ENCODE measurements at places on chromosomes 11 and 22. TPM values are rescaled to one million over a fixed set of nuclear protein-coding genes. Genes with fewer than 3 reads are reported as not detected.
A peak's percentile ranks its signal among the peaks of the same experiment; 100 is the strongest.

DNA sequence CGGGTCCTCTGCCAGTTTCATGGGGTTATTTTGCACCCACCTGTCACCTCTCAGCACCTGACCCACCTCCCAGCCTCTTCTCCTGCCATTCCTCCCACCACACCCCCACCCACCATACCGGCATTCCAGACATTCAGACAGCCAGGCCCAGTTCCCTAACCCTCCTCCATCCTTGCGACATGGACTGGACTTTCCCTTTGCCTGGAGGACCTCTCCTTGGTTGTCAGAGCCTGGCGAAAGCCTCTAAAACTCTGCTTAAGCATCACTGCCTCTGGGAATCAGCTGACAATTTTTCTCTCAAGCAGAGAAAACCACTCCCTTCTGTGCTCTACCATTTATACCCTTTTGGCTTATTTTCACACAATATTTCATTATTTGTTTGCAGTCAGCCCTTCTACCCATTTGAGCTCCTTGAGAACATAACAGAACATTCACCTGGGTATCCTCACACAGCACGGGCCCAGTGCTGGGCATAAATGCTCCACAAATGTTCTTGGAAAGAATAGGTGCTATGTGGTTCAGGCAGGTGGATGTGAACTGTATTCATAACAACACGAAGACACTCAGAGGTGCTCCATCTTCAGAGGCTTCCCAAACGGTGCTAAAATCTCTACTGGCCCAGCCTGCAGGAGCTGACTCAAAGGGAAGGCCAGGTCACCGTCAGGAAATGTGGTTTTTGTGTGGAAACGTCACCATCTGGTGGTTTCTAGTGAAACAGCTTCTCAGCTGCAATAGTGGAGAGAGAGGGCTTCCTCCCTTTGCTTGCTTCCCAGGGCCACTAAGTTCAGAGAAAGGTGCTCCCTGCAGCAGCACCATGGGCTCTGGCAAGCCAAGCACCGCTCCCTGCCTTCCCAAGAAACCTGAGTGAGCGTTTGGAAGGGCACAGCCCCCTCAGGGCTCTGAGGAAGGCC is 10.4 kb downstream of the SPATA19 start:
- no peaks in the 10 kb centered on the region for H3K36me3 ChIP-seq
- no peak overlapping the region for H3K4me3 ChIP-seq
- no peak overlapping the region for H3K27ac ChIP-seq
- DNase-seq: peak; percentile 67

GRCh38 chr11:78907636-78908035 is 333.0 kb upstream of the NARS2 start:
- H3K27ac ChIP-seq: no peak overlapping the region
- no peaks in the 10 kb centered on the region for H3K4me1 ChIP-seq
- H3K4me3 ChIP-seq: no peak overlapping the region
- peaks cover 7% of the 10 kb centered on the region for H3K36me3 ChIP-seq
- no peak for DNase-seq

DNA sequence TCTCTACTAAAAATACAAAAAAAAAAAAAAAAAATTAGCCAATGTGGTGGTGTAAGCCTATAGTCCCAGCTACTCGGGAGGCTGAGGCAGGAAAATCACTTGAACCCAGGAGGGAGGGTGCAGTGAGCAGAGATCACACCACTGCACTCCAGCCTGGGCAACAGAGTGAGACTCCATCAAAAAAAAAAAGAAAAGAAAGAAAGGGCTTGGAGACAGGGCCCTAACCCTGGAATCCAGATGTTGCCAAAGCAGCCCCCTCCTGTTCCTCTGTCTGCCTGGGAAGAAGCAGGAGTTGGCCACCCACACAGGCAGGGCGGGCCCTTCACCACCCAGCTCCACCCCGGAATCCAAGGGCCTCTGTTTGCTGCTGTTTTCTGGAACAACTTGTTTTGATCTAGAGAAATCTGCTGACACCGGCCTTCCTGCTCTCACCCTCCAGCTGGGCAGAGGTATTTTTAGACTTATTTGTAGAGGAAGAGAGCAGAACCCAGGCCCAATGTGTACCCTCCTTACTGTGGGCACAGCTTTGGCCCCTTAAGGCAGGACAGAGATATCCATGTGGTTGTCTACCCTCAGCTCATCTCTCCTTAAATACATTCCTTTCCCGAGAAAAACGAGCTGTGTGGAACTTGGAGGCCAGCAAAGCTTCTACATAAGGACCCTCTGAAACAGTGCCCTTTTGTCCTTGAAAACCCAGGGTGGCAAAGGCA is 2.7 kb upstream of the NEAT1 start:
- peak overlapping the region; percentile 99 for H3K27ac ChIP-seq
- peak overlapping the region; percentile 1 for H3K4me3 ChIP-seq
- H3K36me3 ChIP-seq: peaks cover 5% of the 10 kb centered on the region

- H3K27me3 ChIP-seq: no peaks in the 10 kb centered on the region
- H3K4me3 ChIP-seq: no peak overlapping the region
- peaks cover 2% of the 10 kb centered on the region for H3K36me3 ChIP-seq
- DNase-seq: no peak
- H3K4me1 ChIP-seq: peaks cover 58% of the 10 kb centered on the region
These were observed 676.2 kb downstream of the BRD1 start for GRCh38 chr22:49151256-49152126.

The C11orf97 gene
- total RNA-seq: 0.69 TPM
